ENCODE measurements at places on chromosomes 2 and 18.

DNA sequence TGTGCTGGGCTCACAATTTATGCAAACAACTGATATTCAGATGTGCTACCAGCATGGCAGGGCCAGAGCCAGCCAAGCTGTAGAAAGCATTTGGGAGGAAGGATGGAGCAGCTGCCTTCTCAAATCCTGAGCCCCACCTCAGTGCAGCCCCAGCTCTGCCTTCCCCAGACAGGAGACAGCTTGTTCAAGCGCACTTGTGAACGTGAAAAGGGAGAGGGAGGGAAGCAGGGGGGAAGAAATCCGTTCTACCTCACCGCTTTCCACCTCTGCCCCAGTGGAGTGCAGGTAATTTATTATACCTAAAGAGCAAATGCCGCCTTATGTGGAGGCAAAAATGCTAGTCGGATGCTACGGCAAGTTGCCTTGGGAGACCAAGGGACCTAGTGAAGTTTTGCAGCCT lies 66.0 kb upstream of the SLC14A2 start:
- DNase-seq: no peak

- no peak for DNase-seq
Observed at GRCh38 chr2:74602586-74603281, 45.4 kb downstream of the M1AP start.

DNA sequence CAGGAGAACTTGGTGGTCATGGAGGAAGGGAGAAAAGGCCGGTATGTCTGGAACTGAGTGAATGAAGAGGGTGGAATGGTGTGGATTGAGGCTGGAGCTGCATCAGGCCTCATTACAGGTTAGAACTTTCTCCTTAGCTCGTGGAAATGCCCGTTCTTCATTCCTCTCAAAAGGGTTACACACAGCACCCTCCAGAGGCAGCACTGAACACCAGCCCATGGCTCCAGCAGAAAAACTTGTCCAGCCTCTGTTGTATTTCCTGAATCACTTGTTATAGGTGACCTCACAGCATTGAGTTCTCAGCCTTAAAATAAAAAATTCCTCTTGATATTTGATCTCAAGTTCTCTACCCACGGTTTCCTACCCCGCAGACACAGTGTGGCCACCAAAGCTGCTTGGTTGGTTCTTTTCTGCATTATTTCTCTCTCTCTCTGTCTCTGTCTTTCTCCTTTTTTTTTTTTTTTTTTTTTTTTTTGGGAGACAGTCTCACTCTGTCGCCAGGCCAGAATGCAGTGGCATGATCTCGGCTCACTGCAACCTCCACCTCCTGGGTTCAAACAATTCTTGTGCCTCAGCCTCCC lies 89.6 kb downstream of the ITGB1BP1 start:
- DNase-seq: no peak

DNA sequence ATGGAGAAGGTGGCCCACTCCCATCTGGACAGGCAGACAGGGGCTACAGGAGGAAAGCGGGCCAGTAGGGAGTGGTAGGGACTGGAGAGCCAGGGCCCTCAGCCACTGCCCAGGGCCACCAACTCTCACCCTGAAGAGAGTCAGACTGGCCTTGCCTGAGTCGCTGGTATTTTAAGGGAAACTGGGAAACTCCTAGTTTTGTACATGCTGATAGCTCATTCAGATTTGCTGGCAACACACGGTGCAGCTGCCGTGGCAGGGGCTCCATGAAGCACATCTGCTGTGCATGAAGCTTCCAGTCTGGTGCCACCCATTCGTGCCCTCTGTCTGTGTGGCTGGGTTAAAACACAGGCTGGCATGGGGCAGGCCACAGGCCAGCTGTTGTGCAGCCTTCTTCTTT lies 137.3 kb upstream of the GLI2 start:
- DNase-seq: no peak

DNA sequence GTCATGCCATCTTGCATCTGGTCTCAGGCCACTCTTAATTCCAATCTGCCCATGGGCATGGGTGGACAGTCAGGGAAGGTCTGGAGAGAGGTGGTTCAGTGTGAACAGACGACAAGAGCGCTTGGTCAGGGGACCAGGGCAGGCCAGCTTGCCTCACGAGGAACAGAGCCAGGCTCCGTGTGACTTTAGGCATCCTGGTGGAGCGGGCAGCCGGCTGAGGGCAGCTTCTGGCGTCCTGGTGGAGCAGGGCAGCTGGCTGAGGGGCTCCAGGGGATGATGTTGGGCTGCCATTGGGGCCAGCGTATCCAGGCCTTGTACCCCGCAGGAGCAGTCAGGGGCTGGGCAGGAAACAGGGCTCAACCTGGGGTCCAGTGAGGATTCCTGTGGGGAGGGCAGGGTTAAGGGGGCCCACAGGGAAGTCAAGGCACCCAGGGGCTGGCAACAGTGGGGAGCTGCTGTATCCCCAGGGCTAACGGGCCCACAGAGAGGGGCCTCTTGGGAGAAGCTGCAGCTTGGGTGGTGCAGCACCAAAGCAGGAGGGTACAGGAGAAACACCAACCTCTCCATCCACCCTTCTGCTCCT lies 197.9 kb upstream of the TWIST2 start:
- DNase-seq: no peak

DNA sequence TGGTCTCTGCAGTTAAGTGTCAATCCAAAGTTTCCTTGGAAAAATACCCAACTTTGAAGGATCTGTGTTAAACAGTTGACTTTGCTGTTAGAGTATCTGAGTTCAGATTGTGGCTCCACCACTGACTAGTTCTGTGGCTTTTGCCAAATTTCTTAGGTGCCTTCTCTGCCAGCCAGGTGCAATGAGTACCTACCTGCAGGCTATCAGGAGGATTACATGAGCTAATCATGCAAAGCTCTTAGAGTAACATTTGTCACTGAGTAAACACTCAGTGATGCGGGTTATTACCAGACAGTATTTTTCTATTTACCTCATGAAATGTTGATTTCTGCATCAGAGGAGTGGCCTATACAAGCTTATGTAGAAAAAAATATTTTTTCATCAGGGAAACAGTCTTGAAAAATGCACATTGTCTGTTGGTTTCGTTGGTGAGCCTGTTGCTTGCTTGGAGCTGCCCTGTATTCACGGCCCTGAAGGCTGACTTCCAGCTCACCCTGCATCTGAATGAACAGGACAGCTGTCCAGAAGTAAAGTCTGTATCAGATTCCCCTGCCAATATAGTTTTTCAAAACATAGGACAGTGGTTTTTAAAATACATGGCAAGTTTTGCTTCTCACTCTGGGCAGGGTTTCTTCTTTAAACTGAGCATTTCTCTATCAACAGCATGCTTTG lies 235.1 kb downstream of the CDCA7 start:
- no peak for DNase-seq

DNA sequence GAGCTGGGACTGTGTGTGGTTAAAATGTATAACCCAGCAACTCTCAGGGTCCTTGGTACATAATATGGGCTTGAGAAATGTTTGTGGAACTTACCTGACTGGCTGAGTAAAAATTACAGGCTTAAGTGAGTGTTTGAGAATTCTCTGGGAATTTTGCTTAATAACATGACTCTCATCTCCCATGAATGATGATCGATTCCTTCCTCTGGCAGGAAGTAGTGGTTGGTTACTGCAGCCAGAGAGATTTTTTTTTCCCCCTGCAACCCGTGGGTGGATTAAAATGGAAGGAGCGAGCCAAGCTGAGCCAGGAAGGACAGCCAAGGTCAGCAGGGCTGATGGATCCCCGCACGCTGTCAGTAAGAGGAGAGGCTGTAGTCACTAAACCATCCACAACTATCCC lies 40.6 kb upstream of the RFX8 start:
- no peak for DNase-seq

GRCh38 chr2:235746257-235746934 lies 252.6 kb downstream of the AGAP1 start:
- DNase-seq: peak; percentile 18

DNA sequence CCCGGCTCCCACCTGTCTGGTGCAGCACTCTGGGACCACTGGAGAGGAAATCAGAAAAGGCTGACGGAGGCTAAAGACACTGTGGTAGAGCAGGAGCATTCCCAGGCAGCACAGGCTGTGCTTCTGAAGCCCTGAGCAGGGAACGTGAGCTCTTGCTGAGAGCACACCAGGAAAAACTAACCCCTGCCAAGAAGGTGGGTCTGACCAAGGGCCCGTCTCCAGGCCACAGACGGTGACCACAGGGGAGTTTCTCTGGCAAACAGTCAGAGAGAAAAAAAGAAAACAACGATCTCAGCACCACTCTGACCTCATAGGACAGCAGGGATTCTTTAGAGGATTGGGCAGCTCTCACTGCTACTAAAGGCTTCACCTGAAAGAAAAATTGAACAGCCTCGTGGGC lies 201.4 kb downstream of the AFF3 start:
- DNase-seq: no peak

GRCh38 chr2:102129951-102130646 lies 12.4 kb upstream of the IL1R1 start:
- no peak for DNase-seq

- no peak for DNase-seq
Observed at GRCh38 chr2:71850306-71850801, 297.3 kb downstream of the CYP26B1 start.

- DNase-seq: no peak
Observed at GRCh38 chr2:9739531-9739964, 103.7 kb upstream of the TAF1B start.

- DNase-seq: no peak
Observed at GRCh38 chr18:36465276-36465675, 167.8 kb downstream of the FHOD3 start.

DNA sequence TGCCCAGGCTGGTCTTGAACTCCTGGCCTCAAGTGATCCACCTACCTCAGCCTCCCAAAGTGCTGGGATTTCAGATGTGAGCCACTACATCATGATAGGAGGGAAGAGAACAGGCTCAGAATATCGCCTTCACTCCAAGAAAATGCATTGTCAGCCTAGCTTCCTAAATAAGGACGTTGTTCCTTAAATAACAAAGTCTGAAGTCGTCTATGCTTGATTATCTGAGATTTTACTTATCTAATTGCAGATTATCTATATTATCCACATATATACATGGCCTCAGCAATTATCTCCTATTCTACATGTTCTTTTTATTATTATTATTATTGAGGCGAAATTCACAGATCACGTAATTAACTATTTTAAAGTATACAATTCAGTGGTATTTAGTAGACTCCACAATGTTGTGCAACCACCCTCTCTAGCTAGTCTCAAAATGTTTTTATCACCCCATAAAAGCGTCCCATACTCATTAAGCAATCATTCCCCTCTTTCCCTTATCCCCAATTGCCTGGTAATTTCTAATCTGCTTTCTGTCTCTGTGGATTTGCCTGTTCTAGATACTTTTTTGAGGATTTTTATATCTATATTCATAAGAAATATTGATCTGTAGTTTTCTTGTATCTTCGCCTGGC lies 95.1 kb upstream of the RFX8 start:
- no peak for DNase-seq

GRCh38 chr2:23546913-23547312 lies 161.9 kb downstream of the KLHL29 start:
- DNase-seq: no peak

DNA sequence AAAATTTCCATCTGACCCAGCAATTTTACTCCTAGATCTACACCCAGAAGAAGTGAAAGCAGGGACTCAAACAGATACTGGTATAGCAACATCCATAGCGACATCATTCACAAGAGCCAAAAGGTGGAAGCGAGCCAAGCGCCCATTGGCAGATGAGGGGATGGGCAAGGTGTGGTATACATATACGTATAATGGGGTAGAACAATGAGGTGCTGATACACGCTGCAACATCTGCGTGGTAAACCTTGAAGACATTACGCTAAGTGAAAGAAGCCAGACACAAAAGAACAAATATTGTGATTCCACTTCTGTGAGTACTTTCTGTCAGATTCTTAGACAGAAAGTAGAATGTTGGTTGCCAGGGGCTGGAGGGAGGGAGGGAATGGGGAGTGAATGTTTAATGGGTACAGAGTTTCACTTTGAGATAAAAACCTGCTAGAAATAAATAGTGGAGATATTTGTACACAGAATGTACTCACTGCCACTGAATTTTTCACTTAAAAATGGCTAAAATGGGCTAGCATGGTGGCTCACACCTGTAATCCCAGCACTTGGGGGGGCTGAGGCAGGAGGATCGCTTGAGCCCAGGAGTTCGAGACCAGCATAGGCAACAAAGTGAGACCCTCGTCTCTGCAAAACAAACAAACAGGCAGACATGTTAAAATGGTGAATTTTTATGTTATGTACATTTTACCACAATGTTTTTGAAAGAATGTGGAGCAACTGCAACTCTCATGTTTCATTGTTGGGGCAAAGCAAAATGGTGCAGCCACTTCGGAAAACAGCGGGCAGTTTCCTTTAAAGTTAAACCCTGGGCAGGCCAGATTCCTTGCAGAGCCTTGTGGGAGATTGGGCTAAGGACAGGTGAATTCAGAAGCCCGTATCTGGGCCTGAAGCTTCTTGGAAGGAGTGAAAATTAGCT lies 103.4 kb upstream of the MYCN start:
- no peak for DNase-seq

DNA sequence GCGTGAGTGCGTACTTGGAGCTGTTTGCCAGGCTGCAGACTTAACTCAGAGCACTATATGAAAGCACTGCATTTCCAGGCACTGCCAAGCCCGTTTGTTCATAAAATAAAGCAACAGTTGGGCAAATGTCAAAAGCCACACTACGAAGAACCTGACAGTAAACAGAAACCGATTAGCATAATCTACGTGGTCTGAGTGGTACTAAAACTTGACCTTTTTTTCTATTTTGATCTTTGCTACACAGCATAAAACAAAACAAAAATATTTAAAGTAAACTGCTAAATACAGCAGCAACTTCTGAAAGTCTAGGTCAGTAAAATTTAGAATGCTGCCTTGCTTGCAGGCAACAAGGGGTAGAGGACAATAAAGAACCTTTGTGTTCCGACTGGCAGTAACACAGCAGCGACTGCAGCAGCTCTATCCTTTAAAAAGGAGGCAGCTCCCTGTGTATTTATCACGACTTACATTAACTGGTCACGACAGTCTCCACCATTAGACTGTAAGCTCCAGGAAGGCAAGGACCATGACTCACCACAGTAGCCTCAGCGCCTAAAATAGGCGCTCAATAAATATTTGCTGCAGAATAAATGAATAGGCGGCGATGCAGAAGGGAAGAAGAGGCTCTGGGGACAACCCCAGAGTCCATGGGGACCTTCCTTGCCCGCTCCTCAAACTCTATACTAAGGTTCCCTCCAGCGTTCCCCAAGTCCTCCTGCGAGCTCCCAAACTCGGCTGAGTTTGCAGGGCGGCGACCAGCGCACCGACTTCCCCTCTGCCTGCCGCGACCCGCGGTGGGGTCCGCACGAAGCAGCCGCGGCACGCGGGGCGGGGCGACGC lies 902 bp downstream of the SS18 start:
- DNase-seq: peak; percentile 7

DNA sequence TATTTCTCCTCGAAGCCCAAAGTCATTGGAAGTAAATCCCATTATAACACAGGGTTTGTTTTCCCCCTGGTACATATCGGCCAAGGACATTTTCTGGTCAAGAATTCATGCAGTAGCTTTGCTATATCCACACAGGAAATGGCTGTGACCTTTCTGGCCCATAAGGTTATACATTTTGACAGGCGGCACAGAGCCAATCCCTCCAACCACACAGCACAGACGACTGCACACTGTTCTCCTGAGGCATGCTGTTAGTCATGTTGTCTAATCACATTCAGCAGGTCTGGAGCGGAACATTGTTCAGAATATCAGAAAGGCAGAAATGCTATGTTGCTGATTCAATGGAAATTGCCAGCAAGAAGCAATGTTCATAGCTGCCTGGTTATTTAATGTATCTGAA lies 742.3 kb upstream of the SLC8A1 start:
- DNase-seq: no peak

GRCh38 chr18:59628995-59629394 lies 68.2 kb downstream of the CCBE1 start:
- DNase-seq: no peak
